ENCODE measurements at places on chromosomes 3 and 15. TPM values are rescaled to one million over a fixed set of nuclear protein-coding genes. Genes with fewer than 3 reads are reported as not detected.

Gene HYAL2
- total RNA-seq: 169 TPM

Gene RBP2
- total RNA-seq: not detected

DNA sequence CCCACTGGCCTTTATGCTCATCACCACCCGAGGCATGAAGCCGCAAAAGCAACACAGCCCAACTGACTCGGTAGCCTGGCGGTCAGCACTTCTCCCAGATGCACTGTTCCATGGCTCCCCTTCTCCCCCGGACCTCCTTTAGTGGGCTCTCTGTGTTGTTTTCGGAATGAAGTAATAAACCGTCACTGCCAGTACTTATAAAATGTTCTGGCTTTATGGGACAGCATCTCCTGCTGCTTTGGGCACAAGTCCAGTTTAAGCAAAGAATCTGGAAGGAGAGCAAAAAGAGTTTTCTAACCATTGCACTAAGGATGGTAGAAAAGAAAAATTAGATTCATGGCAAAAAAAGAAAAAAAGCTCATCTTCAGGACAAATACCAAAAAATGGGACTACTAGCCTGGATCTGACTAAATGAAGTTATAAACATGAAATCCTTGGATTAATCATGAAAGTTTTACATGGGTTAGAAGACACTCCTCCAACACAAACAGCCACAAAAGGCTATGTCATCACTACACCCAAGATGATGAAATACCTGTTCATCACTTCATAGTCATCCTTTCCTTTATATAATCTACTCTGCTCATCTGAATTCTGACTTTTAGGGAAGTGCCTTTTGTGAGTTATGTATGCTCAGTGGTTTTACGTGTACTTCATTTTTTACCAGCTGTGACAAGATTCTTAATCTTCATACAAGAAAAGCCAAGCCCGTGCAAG, 89.5 kb upstream of the UBE2E2 start:
- DNase-seq: no peak

Gene HDC
- total RNA-seq: 5.9 TPM

- no peak for DNase-seq
Measured at GRCh38 chr3:63896332-63897030, 15.7 kb downstream of the SCAANT1 start.

Gene BOC
- 63.2 TPM for total RNA-seq

GRCh38 chr3:49153349-49153912, 12.7 kb downstream of the CCDC71 start:
- DNase-seq: no peak

Gene FGF12
- 1.5 TPM for total RNA-seq

DNA sequence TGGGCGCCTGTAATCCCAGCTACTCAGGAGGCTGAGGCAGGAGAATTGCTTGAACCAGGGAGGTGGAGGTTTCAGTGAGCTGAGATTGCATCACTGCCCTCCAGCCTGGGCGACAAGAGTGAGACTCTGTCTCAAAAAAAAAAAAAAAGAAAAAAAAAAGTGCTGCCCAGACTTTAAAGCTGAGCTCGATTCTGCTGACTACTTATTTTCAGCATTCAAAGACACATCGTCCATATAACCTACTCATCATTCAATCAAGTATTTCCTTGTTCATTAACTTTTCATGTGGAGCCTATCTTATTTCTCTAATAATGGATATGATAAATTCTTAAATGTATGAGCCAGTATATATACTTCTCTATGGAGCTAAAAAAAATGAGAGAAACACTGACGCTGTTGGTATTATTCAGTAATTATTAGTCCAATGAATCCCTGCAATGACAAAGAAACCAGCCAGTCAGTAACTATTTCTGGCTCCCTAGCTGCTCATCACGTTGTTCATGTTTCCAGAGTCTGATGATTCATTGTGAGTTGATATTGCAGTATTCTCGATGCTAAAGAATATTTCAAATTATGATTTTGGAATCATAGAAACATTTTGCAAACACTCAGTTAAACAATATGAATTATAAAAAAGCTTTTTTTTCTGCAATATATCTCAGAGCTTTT, 111.9 kb downstream of the RAP2B start:
- no peak for DNase-seq

Gene TTC21A
- total RNA-seq: 21.6 TPM

GRCh38 chr15:100866386-100867330, 13.0 kb upstream of the ALDH1A3 start:
- DNase-seq: no peak

DNA sequence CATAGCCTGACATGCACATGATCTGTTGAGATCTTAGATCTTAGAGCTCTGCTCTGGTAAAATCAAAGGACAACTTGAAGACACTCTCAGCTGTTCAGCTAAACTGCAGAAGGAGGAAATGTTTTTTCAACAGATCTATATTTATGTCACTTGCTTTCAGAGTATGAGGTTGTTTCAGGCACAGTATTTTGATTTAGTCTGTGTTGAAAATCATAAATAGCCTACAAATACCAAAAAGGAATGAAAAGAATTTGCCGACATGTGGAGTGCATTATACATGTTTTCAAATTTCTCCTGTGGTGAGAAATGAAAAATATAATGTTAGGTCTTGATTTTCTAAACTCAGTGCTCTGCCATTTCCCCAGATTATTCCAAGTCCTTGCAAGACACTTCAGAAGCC, 1118.4 kb downstream of the TBL1XR1 start:
- DNase-seq: no peak

Gene SLC6A1
- total RNA-seq: 7.3 TPM

- DNase-seq: no peak
Measured at GRCh38 chr3:41808152-41808551, 153.8 kb downstream of the ULK4 start.

DNA sequence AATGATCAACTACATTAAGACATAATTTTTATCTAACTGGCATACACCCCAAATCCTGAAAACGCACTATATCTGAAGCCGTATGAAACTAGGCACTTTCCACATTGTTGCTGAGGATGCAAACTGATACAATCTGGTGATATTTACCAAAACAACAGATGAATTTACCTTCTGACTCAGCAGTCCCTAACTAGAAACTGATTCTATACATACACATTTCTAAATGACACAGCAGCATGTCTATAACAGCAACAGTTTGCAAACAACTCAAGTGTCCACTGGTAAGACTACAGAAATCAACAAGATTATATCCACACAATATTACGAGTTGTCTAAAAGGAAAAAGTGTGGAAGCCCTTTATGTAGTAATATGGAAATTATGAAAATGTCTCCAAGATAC, 22.9 kb downstream of the SECISBP2L start:
- DNase-seq: no peak

- no peak for DNase-seq
Measured at GRCh38 chr15:38651328-38652038, 86.9 kb upstream of the RASGRP1 start.

DNA sequence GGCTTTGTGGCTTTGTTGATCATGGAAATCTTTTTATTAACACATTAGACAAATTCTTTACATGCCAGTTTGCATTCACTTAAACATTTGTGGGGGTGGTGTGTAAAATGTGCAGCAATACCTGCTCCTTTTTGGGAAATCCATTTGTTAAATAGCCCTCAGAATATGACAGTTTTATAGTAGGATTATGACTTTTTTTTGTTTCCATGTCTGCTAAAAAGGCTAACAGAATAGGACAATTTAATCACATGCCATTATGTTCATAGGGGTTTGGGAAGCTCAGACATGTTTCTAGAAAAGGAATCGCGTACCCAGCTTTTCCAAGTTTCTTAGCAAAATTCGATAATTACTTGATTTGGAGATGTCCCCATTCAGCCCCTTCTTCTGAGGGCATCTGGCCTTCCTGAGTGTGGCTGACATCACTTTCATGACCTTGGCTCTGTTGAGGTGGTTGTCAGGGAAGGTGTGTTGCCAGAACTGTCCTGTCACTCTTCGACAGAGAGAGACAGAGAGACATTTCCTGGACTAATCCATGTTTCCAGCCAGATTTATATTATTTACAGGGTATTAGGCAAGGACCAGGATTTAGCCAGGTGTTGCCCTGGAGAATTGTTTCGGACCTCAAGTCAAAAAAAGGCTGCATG, 126.4 kb downstream of the PTPRG start:
- DNase-seq: no peak

- DNase-seq: no peak
Measured at GRCh38 chr3:138863776-138864113, 29.0 kb upstream of the PIK3CB start.

DNA sequence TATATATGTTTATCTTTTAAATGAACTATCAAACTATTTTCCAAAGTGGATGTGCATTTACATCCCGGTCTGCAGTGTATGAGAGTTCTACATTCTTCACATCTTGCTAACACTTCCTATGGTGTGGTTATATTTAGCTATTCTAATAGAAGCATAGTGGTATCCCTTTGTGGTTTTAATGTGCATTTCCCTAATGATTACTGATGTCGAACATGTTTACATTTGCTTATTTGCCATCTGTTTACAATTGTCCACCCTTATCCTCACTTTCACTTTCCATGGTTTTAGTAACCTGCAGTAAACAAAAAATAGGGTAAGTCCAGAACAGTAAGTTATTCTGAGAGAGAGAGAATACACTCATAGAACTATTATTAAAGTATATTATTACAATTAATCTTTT, 360.5 kb upstream of the NAALADL2 start:
- DNase-seq: no peak

- no peak for DNase-seq
Measured at GRCh38 chr3:66989241-66989640, 8.9 kb upstream of the KBTBD8 start.

- DNase-seq: no peak
Measured at GRCh38 chr3:142931222-142931621, 32.3 kb downstream of the PAQR9 start.

DNA sequence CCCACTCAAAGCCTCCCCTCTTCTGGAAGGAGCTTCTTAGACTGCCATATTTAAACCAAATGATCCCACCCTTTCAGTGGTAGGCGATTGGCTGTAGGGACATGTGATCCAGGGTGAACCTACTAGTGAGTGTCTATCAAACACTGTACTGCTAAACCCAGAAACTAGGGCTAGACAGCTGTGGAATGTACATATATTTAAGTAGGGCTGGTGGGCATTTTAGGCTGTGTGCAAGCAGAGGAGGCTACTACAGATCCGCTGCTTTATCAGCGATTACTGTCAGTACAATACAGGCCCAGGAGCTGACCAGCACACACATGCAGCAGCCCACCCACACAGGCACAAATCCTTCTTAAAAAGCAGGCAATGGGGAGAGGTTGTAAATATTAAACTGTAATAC, 15.4 kb upstream of the LARP6 start:
- DNase-seq: no peak

Measured in tibial nerve (tissue), 4 donors.